ENCODE measurements at places on chromosomes 6 and 20. TPM values are rescaled to one million over a fixed set of nuclear protein-coding genes. Genes with fewer than 3 reads are reported as not detected.

- peak; percentile 18 for DNase-seq
Measured at GRCh38 chr6:158131926-158132325, 36.1 kb downstream of the SERAC1 start.

- DNase-seq = peak; percentile 72
Measured at GRCh38 chr6:149750136-149750609, 632 bp downstream of the PCMT1 start.

GRCh38 chr6:77334093-77334492, 129.2 kb downstream of the HTR1B start:
- no peak for DNase-seq

Gene ZFP57
- total RNA-seq = not detected

Gene OR2H2
- total RNA-seq = not detected

Gene CALHM6
- not detected for total RNA-seq

GRCh38 chr6:80020381-80021120, 16.1 kb downstream of the TTK start:
- DNase-seq = no peak

DNA sequence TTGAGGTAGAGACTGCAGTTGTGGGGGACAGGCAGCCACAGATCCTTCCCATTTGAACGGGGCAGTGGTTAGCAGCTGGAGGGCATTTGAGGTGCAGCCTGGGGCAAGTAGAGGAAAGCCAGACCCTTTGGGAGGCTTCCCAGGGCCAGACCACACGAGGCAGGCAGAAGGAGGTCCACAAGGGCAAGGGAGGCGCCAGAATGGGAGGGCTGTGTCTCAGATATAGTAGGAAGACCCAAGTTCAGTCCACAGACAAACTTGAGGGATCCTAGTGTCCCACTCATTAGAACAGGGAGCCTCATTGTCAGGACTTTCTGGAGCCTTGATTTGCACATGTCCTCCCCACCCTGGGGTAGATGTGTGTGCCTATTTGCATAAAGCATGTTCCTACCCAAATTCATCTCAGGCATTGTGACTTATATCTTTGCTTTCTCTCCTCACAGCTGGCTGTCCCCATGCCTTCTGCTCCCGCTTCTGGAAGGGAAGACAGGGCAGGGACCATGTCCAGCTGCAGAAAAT, 166.0 kb downstream of the VEGFA start:
- no peak for DNase-seq

Gene SULF2
- 24.0 TPM for total RNA-seq

- peak; percentile 81 for DNase-seq
Measured at GRCh38 chr20:49687595-49688567, 25.8 kb downstream of the B4GALT5 start.

DNA sequence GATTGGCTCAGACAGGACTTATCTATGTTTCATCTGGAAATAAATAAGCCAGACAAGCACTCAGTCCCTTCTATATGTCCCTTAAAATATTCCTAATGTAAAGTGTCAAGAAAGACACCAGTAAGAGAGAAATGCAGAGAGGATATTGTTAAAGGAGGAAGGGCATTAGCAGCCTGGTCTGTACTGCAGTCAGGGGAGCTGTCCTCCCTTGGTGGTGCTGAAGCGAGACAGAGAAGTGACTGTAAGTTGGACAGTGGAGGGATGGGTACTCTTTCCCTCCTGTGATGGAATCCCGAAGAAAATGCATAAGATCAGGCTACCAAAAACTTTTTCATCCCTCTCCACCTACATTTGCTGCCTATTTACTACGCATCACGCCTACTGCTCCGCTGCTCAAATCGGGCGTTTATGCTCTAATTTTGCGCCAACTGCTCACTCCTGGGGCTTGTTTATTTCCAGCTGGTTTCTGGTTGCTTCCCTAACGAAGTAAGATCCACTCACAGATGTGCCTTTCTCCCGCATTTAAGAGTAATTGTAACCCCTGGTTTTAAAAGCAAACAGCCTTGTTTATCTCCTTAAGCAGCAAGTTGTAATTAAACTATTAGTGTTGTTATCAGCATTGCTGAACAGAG, 35.2 kb downstream of the PHACTR1 start:
- DNase-seq = peak; percentile 88

DNA sequence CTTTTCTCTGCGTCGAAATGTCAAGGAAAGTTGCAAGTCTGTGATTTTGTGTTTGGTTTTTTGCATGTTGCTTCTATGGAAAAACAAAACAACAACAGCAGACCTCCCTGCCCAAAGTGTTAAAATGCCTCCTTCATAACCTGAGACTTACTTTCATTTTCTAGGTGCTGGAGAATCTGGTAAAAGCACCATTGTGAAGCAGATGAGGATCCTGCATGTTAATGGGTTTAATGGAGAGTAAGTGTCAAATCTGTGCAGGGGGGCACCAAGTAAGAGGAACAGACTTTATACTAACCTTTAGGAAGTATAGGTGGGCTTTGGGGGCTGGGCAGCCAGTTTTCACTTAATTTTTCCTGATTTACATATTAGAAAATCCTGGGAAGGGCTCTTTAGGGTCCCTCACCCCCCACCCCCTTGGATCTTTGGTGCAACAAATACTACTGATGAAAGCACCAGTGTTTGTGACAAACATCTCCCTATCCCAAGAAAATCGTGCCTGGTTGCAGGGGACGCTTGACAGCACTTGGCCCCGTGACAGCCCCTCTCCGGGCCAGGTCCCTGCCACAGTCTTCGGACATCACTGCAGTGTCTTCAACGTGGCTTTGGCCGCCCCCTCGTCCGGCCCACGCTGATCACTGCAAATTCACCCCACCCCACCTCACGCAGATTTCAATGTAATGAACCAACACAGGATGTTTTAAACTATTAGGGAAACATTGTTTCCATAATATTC, 43.1 kb downstream of the GNAS start:
- no peak for DNase-seq

Gene ZNF512B
- total RNA-seq = 2.9 TPM

GRCh38 chr6:116629563-116629981, 13.3 kb downstream of the RSPH4A start:
- no peak for DNase-seq

- DNase-seq = no peak
Measured at GRCh38 chr6:52634211-52634610, 36.7 kb upstream of the TMEM14A start.

GRCh38 chr6:135306740-135307420, 125.8 kb downstream of the MYB start:
- DNase-seq = no peak

DNA sequence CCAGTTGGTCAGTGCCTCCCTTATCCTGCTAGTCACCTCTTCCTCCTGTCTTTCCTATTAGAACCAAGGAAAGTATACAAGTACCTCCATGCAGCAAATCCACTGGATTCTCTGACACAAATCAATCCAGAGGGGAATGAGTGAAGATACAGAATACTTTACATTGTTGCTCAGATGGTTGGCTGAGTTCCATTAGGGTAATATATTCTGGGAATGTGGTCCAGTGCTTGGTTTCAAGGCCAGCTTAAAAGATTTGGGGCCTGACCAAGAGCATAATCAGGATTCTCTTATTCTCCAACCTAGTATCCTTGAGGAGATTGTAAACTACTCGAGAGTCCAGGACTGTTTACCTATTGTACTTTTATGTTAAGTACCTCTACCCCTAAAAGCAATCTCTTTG, 23.0 kb downstream of the CARMIL1 start:
- peak; percentile 7 for DNase-seq

- no peak for DNase-seq
Measured at GRCh38 chr6:111737065-111737521, 131.4 kb upstream of the TRAF3IP2 start.

GRCh38 chr6:161486361-161487216, 212.7 kb upstream of the AGPAT4 start:
- no peak for DNase-seq

GRCh38 chr20:62758226-62758912, 37.9 kb upstream of the MRGBP start:
- no peak for DNase-seq

- no peak for DNase-seq
Measured at GRCh38 chr6:53513519-53513966, 31.4 kb downstream of the GCLC start.

DNA sequence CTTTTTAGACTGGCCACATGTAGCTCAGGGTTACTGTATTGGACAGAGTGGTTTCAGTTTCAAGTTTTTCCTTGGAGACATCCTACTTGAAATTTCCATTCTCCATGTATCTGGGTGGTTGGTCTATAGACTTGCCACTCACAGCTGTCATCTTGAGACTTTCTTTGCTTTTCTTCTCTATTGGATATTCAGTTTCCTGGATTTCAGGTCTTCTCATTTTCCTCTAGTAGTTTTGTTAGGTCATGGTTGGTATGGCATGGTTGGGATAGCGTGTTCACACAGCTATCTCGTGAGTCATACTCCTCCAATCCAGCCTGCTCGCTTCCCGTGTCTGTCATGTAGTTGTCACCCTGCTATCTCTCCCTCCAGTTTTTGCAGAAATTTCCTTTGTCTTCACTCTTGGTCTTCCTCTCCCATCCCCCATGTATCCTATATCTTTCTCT, 48.3 kb downstream of the PTPN1 start:
- DNase-seq = no peak

DNA sequence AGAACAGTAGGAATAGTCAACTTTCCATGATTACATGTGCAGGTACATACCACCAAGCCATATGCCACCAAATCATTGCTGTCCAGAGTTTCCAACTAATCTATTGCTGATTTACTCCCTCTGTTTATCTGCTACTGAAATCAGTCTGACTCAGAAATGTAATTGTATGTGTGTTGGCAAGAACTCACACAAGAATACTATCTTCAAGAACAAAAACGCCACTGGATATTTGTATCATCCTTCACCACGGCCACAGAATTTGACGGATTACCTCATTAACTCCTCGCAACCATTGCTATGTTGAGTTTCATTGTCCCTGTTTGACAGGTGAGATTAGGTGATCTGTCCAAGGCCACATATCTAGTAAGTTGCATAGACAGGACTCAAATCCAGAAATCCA, 159.2 kb downstream of the GMPR start:
- no peak for DNase-seq

GRCh38 chr20:32924781-32925180, 66.1 kb downstream of the EFCAB8 start:
- DNase-seq = no peak

DNA sequence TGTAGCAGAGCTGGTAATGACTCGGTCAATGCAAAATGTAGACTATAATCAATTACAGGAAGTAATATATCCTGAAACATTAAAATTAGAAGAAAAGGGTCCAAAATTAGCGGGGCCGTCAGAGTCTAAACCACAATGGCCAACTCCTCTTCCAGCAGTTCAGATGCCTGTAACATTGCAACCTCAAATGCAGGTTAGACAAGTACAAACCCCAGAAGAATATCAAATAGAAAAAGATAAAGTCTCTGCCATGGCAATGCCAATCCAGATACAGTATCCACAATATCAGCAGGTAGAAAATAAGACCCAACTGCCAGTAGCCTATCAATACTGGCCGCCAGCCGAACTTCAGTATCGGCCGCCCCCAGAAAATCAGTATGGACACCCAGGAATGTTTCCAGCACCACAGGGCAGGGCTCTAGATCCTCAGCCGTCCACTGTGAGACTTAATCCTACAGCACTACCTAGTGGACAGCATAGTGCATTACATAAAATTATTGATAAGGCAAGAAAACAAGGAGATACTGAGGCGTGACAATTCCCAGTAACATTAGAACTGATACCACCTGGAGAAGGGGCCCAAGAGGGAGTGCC, 158.4 kb downstream of the GPX5 start:
- DNase-seq = peak; percentile 69

GRCh38 chr6:113765909-113766308, 91.2 kb upstream of the MARCKS start:
- no peak for DNase-seq

Gene PHACTR3
- 0.22 TPM for total RNA-seq

DNA sequence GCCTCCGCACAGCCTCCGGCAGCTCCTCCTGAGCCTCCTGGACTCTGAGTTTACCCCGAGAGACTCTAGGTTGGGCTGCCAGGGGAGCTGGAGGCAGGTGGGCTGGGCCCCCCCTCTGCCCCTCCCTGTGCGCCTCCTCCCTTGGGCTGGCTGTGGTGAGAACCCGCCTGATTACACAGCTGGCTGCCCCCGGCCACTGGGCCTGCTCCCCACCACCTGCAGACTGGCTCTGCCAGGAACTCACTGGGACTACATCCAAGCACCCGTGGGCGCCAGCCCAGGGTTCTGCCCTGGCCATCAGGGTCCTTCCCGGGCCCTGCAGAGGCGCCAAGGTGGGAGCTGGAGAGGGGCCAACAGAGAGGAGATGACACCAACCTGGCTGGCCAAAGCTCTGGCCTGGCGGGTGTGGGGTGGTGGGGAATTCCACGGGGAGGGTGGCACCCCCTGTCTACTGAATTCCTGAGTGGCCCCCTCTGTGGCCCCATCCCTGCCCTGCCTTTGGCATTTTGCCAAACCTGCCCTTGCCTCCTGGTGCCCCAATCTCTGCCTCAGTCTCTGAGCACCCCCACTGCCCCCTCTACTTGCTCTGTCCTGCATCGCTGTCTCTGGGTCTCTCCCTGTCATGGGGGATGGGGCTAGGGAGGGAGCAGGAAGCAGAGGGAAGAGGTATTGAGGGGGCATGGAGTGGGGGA, 21.9 kb upstream of the CDH22 start:
- no peak for DNase-seq

DNA sequence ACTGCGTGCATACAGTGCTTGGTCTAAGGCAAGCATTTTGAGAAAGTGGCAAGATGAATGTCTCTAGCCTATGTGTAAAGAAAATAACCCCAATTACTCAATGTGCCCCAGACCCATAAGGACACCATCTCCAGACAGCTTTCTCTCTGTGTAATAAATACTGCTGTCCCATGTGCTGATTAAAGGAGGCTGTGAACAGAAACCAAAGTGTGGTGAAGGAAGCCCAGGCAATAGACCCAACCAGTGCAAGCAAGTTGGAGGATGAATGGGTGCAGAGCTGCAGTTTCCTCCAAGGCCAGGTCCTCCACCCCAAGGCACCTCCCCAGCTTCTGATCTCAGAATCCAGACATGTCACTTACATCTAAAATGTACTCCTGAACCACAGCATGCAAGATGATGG, 60.6 kb downstream of the TRAM2 start:
- DNase-seq = no peak

Gene ZBTB22
- total RNA-seq = 5.7 TPM

GRCh38 chr6:23870496-23870895, 255.5 kb upstream of the NRSN1 start:
- DNase-seq = no peak

- no peak for DNase-seq
Measured at GRCh38 chr6:10073341-10073740, 341.5 kb downstream of the TFAP2A start.

- DNase-seq = no peak
Measured at GRCh38 chr20:60011512-60012507, 53.6 kb downstream of the CDH26 start.

GRCh38 chr6:166007349-166008263, 160.0 kb downstream of the TBXT start:
- DNase-seq = peak; percentile 58

DNA sequence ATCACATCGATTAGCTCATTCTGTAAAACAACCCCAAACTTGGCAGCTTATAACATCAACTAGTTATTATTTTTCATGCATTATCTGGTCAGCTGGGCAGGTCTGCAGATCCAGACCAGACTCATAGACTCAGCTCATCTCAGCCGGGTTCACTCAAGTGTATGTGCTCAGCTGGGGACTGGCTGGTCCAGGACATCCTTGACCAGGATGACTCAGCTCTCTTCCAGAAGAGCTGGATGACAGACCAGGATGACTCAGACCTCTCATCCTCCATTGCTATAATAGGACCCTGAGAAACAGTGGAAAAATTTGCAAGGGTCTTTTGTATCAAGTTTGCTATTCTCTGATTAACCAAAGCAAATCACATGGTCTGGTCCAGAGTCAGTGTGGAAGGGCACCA, 312.5 kb upstream of the PLCB4 start:
- DNase-seq = no peak

- DNase-seq = peak; percentile 90
Measured at GRCh38 chr6:122778985-122779661, 393 bp upstream of the FABP7 start.

GRCh38 chr6:3965071-3965718, 113.7 kb downstream of the FAM217A start:
- DNase-seq = no peak

Data from neural progenitor cell (in vitro differentiated cells).